ENCODE measurements at places on chromosomes 11 and 22.

DNA sequence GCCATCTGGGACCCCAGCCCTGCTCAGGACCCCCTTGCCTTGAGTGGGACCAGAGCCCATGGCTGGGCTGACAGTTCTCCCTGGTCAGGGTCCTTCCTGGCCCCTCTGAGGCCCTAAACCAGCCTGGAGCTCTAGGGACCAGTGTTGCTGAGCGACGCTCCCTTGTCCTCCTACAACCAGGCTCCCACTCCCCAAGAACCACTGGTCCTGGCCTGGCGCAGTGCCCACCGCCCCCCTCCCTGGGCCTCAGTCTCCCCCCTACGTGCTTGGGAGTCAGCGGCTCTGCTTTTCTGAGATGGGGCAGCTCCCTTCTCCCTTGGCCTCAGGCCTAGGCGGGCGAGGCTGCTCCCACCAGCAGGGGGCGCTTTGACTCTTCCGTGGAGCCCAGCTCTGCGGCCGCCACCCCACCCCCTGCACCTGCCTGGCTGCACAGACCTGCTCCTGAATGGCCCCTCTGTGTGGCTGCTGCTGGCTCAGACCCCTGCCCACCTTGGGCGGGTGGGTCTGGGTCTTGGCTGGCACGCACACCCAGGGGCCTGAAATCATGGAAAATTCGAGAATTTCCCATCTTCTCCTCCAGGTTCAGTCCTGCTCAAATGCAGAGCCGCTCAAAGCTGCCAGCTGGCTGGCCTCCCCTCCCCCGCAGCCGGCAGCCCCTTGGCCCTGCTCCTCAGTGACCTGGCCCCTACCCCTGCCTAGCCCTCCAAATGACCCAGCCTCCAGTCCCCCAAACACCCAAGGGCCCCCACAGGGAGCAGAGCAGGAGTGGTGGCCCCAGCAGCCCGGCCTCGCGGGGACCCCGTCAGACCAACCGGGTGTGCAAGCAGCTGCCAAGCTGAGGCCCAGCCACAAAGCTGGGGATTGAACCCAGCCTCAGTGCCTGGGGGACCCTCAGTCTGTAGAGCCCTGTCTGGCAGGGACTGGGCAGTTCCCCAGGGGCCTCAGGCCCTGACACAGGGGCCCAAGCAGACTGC lies 9.1 kb downstream of the PRR33 start:
- DNase-seq, result peak; percentile 67

GRCh38 chr11:22920939-22921565 lies 60.8 kb upstream of the CCDC179 start:
- no peak for DNase-seq

- no peak for DNase-seq
Measured at GRCh38 chr22:24466716-24467328, 28.3 kb upstream of the UPB1 start.

DNA sequence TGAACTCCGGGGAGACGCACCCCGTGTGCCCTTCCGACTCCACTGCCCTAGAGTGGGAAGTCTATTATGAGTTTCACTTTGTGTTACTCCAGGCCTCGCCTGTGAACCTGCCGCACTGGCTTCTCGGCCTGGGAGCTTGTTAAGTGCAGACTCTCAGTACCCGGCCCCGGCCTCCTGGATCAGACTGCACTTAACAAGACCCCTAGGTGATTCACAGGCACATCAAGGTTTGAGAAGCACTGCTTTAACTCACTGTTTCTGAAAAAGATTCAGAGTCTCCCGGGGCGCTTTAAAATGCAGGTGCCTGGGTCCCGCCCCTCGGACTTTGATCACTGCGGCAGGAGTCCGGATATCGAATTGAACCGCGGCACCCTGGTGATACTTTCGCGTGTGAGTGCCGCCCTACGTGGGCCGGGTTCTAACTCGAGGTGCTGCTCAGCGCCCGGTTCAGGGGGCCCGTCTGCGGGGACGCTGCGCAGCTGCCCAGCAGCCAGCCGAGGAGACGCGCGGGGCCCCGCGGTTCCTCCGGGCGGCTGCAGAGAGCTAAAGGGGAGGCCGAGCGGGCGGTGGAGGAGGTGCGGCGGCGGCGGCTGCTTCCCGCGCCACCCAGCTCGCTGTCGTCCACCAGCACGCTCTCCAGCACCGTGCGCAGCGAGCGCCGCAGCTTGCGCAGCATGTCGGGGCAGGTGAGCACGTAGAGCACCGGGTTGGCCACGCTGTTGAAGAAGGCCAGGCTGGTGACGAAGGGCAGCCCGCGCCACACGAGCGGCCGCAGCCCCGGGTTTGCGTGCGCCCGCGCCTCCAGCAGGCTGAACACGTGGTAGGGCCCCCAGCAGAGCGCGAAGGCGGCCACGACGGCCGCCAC lies 3.4 kb downstream of the PTGDR2 start:
- DNase-seq, result no peak

DNA sequence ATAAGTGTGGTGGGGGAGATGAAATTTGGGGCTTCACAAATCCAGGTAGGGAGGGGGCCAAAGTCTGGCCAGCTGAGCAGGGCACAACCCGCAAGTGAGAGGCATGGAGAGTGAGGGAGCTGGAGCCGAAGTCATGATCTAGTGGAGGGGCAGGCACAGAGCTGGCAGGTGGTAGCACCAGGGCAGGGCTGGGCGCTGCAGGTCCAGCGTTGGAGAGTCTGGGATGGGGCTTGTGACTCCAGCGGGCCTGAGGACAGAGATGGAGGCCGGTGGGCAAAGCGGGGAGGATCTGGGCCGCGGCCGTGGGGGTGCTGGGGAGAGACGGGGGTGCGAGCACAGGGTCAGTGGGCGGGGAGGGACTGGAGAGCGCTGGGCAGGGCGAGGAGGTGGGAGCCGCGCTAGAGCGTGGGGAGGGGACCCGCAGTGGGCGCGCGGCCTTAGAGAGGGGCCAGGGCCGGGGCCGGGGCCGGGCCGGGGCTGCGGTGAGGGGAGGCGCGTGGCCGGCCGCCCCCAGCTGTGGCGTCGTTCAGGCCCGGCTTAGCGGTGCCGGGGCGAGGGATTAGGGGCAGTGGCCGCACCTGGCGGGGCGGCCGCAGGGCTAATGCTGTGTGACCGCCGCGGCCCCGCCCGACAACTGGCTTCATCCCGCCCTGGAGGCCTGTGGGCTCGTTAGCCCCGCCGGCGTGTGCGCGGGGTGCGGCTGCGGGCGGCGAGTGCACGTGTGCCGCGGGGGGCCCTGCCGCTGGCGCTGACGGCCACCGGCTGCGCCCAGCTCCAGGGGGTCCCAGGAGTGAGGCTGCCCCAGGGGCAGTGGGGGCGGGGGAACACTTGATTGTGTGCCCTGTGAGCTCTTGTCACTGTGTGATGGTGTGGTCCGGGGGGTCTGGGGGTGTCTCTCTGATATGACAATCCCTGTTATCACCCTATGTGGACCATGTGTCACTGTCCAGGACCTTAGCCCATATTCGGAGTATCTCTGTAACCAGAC lies 23.6 kb upstream of the MYOD1 start:
- no peak for DNase-seq

DNA sequence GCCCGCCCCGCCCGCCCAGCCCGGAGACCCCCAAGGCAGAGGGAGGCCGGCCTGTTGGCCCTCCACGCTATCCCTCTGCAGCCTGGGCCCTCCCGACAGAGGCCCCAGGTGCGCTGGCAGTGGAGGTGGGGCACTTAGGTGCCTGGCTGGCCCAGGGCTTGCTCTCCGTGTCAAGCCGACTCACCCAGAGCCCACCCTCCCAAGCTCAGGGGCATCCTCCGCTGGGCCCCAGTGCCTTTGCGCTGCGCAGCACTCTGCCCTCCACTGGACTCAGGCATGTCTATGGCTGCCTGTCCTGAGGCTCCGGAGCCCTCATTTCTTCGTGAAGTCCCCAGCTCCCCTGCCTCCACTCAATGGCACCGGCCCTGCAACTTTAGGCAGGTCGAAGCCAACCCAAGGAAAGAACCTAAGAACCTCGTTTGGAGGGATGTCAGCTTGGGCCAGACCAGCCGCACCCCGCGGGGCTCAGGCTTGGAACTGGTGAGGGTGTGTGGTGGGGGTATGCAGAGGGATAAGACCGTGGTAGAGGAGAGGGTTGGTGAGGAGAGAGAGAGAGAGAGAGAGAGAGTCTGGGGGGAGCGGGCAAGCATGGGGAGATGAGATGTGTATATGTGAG lies 6.1 kb downstream of the SMIM45 start:
- no peak for DNase-seq

GRCh38 chr22:49207008-49208003 lies 620.4 kb downstream of the BRD1 start:
- peak; percentile 17 for DNase-seq

DNA sequence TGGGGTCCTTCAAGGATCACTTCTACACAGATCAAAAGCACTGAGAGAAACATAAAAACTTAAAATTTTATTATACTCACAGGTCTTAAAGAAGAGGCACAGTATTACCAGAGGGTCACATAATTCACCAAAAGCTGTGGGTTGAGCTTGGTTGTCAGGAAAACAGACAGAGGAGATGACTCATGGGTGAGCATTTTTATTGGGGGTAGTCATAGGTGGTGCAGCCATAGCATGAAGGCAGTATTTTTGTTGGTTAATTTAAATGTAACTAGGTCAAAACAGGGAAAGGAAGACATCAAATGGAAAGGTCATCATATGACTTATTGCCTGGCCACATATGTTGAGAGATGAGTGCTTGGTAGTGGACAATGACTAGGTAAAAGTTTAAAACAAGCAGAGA lies 24.2 kb downstream of the OR5B17 start:
- no peak for DNase-seq

GRCh38 chr11:1221848-1222311 lies 986 bp upstream of the MUC5B start:
- no peak for DNase-seq

GRCh38 chr11:110327508-110327907 lies 31.1 kb upstream of the RDX start:
- no peak for DNase-seq

- no peak for DNase-seq
Measured at GRCh38 chr11:92057849-92058442, 166.7 kb upstream of the FAT3 start.

- no peak for DNase-seq
Measured at GRCh38 chr11:64566915-64567891, 23.8 kb upstream of the SLC22A12 start.
